Hematopoietic multipotent progenitor cell (in vitro differentiated cells): ENCODE measurements at places on chromosomes 3 and 15.

DNA sequence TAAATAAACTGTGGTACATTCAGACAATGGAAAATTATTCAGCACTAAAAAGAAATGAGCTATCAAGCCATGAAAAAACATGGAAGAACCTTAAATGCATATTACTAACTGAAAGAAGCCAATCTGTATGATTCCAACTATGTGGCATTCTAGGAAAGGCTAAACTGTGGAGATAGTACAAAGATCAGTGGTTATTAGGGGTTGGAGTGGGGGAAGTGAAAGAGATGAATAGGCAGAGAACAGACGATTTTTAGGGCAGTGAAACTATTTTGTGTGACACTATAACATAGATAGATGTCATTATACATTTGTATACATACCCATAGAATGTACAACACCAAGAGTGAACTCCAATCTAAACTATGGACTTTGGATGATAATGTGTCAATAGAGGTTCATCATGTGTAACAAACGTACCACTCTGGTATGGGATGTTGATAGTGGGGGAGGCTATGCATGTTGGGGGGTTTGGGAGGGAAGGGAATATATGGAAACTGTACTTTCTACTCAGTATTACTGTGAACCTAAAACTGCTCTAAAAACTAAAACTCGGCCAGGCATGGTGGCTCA lies 29.0 kb downstream of the RAB27A start:
- DNase-seq, result no peak

DNA sequence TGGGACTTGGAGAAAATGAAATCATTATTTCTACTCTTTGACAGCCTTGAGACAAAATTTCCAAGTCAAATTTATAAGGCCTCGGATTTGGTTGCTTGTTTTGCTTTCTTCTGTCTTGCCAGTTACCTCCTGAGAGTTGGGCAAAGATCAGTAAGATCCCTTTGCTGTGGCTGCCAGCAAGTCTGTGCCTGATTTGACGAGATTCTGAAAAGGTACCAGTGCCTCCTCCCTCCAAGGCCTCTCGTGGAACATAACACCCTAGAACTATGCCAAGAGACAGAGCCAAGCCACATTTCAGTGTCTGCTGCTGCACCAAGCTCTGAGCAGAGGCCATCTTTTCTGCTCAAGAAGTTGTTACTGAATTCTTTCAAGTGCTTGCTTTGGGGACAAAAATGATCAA lies 61.0 kb downstream of the GTPBP8 start:
- no peak for DNase-seq

DNA sequence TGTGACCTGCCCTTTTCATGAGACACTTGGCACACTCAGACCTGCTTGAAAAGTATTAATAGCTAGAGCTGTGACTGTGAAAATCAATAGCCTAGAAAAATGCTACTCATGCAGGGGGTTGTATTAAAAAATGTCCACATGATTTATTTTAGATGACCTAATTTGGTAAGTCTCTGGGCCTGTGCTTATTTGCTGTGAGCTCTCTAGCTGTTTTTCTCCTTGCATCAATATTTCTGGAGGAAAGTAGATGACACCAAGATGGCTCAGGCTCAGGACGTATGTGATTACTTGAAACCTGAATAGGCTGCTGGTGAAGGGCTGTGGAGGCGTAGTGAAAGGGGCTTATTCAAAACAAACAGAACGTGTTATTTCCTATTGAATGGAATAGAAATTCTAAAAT lies 29.5 kb downstream of the KCNAB1 start:
- no peak for DNase-seq

DNA sequence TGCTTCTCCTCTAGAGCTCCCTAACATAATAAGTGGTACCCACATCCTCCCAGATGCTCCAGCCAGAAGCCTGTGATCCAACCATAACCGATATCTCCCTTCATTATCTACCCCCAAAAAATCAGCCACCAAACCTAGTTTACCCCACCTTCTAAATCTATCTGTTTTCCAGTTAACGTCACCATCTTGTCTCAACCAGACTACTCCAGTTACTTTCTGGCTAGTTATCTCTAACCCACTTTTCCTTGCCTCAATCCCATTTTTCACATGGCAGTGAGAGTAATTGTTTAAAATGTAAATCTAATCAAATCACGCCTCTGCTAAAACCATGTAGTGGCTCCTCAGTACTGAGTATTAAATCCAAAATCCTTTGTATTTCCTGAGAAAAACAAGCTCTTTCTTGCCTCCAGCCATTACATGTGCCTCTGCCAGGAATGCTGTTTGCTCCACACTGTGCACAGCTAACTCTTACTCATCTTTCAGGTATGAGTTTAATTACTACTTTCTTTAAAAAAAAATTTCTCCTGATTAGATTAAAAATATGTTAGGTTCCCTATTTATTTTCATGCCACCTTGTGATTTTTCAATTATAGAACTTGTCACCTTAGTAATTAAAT lies 15.4 kb downstream of the CCDC54 start:
- DNase-seq, result no peak
